ENCODE measurements at places on chromosomes 16 and 17. TPM values are rescaled to one million over a fixed set of nuclear protein-coding genes. Genes with fewer than 3 reads are reported as not detected.
A peak's percentile ranks its signal among the peaks of the same experiment; 100 is the strongest.

The CCL4 gene
- 73.9 TPM for total RNA-seq

The CNTNAP1 gene
- 0.61 TPM for total RNA-seq

DNA sequence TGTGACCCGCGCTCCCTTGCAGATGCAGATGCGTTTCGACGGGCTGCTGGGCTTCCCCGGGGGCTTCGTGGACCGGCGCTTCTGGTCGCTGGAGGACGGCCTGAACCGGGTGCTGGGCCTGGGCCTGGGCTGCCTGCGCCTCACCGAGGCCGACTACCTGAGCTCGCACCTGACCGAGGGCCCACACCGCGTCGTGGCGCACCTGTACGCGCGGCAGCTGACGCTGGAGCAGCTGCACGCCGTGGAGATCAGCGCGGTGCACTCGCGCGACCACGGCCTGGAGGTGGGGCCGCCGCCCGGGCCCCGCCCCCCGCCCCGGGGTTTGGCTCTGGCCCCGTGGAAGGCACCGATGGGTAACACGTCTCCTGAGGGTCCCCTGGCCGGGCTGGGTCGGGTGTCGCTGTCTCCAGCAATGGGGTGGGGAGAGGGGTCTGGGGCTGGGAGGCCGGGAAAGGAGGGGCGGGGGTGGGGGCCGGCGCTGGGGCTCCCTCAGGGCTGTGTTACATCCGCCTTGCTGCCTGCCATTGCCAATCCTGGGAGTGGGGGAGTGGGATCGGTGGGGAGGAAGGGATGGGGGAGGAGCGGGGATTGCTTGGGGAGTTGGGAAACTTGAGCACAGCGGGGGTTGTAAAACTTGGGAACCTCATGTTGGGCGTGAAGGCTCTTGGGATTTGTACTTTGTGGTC lies 737 bp downstream of the NUDT16L1 start:
- peak; percentile 12 for ATAC-seq

- no peak for ATAC-seq
Measured at GRCh38 chr17:81683208-81683583, 401 bp downstream of the ARL16 start.

The ABCC12 gene
- not detected for total RNA-seq

- ATAC-seq, result no peak
Measured at GRCh38 chr17:20187049-20187448, 177.9 kb downstream of the SPECC1 start.

- peak; percentile 98 for ATAC-seq
Measured at GRCh38 chr17:66633317-66633965, 201.5 kb upstream of the CACNG5 start.

GRCh38 chr17:49640556-49640955 lies 37.3 kb downstream of the SPOP start:
- ATAC-seq, result no peak

DNA sequence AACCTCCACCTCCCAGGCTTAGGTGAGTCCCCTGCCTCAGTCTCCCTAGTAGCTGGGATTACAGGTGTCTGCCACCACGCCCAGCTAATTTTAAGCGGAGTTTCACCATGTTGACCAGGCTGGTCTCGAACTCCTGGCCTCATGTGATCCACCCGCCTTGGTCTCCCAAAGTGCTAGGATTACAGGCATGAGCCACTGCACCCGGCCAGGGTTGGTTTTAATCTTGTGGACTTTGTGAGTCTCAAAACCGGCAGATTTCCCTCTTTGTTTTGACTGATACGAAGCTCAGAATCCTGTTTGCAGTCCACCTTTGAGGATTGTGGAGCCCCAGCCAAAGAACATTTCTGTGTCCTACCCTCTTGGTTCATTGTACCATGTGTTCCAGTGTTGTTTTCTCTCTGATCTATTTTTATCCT lies 16.4 kb upstream of the CPSF4L start:
- no peak for ATAC-seq

The BIRC5 gene
- 68.6 TPM for total RNA-seq

DNA sequence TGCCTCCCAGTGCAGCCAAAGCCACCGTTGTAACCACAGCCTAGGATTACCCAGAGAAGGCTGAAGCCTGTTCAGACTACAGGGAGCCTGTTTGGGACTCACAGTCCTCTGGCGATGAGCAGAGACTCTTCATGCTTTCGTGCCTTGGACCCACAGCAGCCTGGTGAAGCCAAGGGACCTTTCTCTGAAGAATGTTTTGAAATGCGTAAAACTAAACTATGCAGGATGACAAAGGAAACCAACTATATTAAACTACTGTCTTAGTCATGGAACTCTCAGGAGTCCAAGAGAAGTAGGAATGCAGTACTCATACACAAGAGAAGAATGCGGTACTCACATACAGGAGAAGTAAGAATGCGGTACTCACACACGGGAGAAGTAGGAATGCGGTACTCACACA lies 20.9 kb downstream of the ABR start:
- ATAC-seq, result no peak

GRCh38 chr16:81143921-81144471 lies 47.8 kb upstream of the GCSH start:
- ATAC-seq, result peak; percentile 55

- ATAC-seq, result no peak
Measured at GRCh38 chr17:50050431-50051032, 5.4 kb upstream of the ITGA3 start.

DNA sequence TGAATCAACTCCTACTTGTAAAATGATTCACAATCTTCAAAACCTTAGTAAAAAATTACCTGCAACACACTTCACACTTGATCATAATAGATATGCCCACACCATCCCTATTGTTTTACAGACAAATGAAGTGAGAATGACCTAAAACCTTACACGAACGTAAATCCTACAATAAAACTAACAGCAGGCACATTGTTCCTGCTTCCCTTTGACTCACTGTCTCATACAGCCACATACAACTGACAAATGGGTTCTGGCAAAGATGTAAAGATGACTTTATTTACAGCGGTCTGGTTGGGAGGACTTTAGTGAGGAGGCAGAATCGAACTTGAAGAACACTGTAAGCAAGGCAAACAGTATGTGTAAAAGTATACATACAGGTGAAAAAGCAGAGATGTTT lies 188.7 kb downstream of the MYO1D start:
- no peak for ATAC-seq

DNA sequence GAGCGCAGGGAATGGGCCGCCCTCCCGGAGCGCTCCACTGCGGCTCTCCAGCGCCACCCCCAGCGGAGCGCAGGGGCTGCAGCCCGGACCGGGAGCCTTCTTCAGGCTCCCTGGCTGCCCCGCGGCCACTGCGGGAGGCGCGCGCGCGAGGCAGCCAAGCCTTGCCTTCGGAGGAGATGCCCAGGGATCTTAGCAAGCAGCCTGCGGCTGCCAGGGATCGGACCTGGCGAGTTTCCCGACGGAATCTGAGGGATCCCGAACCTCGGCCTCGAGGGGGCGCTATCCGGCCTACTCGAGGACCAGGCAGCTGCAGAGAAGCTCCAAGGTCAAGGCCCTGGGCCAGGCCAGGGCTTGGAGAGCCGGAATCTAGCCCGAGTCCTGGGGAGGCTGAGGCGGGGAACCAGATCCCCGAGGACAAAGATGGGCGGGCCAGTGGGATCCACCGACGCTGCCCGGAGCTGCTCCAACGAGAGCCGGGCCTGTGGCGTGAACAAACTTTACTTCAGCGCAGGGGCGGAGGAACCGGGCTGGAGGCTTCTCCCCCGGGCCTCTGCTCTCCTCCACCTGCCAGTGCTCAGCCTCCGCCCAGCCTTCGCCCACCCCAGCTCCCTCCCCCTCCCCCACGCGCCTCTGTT lies at the start of gene IRX6:
Gene IRX6 (plus strand): TSS at position 567 of the 635 bp plus-strand sequence. CDS start 889 bp downstream, outside the sequence.
- ATAC-seq, result no peak

The HSD17B1 gene
- 0.82 TPM for total RNA-seq

DNA sequence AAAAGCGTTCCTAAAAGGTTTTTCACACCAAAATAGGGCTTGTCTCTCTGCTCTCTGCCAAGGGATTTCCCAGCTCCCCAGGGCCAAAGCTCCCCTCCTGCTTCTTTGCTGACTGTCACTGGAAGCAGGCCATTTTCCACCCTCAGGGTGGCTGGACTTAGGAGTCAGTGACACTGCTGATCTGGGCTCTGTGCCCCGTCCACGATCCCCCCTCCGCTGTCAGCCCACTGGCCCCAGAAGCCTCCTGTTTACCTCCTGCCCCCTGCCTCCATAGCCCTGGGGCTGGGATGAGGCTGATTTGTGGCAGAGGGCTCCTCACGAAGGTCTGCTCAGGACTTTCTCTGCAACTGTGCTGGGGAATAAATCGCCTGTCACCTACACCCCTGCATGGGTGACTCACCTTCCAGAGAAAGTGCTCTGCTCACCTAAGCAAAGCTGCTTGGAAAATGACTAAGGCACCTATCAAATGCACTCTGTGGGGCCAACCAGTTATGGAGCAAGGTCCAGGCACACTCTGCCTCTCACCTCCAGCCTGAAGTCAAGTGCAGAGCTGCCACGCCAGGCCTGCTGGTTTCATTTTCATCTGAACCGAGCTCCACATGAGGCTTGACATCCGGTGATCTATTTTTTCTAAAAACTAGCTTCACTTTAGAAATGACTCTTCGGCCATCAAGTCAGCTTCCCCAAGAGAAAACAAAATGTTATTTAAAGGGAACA lies 4.9 kb downstream of the MAP3K14 start:
- peak; percentile 64 for ATAC-seq

GRCh38 chr17:45784293-45784740 lies at the start of gene CRHR1:
Gene CRHR1 (plus strand): TSS chr17:45784320. CDS start chr17:45784545, 225 bp downstream.
- no peak for ATAC-seq

The UMOD gene
- not detected for total RNA-seq

- no peak for ATAC-seq
Measured at GRCh38 chr17:41483991-41484826, 3.3 kb upstream of the KRT35 start.

DNA sequence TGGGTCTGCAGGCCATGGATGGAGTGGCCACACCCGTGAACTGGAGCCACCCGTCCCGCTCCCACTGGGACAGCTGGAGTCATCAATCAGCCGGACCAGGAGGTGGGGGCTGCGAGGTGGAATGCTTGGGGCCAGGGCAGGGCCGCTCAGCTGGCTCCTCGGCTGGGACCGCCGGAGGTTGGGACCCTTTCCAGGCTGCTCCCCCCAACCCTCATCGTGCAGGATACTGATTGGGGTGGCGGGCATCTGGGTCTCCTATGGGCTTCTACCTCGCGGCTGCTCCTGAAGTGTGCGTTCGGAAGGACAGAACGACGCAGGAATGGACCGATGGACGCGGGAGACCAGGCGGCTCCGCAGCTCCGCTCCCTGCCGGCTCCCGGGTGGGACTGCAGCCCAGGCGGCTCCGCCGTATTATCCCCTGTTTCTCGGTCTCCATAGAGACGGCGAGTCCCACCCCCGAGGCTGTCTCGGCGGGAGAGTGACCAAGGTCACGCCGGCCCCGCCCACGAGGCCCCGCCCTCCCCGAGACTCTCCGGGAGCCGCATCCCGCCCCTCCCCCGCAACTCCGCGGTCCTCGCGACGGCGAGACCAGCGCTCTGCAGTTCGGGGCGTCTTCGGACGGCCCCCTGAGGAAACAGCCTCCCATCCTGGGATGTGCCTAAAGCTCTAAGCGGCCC lies at the start of gene TPPP3:
Gene TPPP3 (minus strand): TSS at position 388 of the 677 bp plus-strand sequence. CDS start 2,387 bp downstream, outside the sequence.
- peak; percentile 64 for ATAC-seq

- ATAC-seq, result peak; percentile 94
Measured at GRCh38 chr17:17313350-17313991, 10.3 kb downstream of the NT5M start.

DNA sequence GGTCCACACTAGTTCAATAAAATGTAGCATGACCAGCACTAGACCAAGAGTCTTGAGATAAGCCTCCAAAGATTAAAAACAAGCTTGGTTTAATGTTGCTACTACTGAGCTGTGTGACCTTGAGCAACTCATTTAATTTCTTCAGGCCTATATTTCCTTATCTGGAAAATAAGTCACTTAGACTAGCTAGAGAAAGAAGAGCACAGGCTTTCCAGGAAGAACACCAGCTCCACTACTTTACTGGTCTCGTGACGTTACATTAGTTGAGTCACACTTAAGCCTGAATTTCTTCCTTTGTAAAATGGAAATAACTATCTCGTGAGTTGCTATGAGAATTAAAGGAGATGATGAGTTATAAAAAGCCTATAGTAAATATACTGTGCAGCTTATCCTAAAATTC lies 5.4 kb downstream of the HELZ start:
- no peak for ATAC-seq

The PRSS27 gene
- total RNA-seq, result 2.2 TPM

DNA sequence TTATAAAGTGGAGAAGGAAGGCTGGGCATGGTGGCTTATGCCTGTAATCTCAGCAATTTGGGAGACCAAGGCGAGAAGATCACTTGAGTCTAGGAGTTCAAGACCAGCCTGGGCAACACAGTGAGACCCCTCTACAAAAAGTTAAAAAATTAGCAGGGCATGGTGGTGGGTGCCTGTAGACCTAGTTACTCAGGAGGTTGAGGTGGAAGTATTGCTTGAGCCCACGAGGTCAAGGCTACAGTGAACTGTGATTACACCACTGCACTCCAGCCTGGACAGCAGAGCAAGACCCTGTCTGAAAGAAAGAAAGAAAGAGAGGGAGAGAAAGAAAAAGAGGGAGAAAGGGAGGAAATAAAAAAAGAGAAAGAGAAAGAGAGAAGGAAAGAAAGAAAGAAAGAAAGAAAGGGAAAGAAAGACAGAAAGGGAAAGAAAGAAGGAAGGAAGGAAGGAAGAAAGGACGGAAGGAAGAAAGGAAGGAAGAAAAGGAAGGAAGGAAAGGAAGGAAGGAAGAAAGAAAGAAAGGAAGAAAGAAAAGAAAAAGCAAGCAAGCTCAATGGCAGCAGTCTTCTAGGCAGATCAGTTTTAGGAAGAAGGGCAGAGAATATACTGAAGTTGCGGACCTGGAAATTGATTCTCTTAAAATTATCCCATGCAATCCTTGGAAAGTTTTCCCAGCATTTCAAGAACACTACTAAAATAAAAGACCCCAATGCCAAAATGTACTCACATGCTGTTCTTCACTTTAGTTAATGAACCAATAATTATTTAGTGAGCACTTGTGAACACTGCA lies 53.0 kb downstream of the IKZF3 start:
- no peak for ATAC-seq

The XYLT2 gene
- 38.5 TPM for total RNA-seq

The MYH11 gene
- not detected for total RNA-seq

Data from activated T-helper 17 cell treated with anti-CD3 and anti-CD28 coated beads, Interleukin-2, amount 50 U/mL, for 72 hours (primary cell).